ENCODE measurements at places on chromosomes 4 and X.

- DNase-seq = no peak
Measured at GRCh38 chrX:54415534-54416350, 24.5 kb upstream of the TSR2 start.

DNA sequence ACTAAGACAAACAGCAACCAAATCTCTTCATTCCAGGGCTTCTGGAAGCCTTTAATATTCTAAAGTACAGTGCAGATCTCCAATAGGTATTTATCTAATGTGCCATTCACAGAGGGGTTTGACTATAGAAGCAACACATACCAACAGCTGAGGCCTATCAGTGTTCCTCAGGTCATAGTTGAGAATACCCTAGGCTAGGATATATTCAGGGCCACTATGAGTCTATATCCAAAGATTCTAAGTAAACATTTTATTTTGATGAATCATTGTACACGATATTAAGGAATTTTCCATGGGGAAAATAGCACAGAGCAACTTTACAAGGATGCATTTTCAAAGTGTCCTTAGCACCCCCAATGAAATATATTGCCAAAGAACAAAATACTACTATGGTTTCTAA lies 9.7 kb downstream of the SMIM10 start:
- no peak for DNase-seq

DNA sequence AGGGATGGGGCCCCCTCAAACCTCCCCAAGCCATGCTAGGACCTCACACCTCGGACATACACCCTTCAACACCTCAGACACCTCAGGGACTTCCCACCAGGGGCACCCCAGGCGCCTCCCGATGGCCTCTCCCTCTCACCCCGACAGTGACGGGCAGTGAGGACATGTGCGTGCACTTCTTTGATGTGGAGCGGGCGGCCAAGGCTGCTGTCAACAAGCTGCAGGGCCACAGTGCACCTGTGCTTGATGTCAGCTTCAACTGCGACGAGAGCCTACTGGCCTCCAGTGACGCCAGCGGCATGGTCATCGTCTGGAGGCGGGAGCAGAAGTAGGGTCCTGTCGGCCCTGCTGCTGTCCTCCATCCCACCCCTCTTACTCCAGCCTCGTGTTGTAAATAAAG lies 7.4 kb downstream of the WDR13 start:
- no peak for DNase-seq

- no peak for DNase-seq
Measured at GRCh38 chr4:106496061-106496460, 127.5 kb upstream of the GIMD1 start.

GRCh38 chr4:113433116-113433515 lies 328.4 kb downstream of the CAMK2D start:
- DNase-seq = no peak

GRCh38 chrX:96684339-96685209 lies at the start of gene DIAPH2:
Gene DIAPH2 (plus strand): TSS chrX:96684842.
- peak; percentile 90 for DNase-seq

DNA sequence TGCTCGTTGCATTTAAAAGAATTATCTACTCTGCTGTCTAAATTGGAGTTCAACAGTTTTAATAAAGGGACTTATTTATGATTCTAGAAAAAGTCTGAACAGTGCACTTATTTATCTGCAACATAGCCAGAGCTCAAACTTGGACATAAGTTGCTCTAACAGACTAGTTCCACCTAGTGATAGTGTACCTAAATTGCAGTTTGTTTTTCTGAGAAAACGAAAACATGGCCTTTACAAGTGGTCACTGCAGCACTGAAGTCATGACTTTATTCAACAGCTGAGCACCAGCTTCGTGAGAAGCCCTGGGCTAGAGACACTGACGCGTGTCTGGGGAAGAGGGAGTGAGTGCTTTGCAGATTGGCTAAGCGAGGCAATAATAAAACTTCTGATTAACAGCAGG lies 77.3 kb upstream of the IGSF1 start:
- DNase-seq = peak; percentile 60
